ENCODE measurements at places on chromosomes 7 and 10.

- no peak for DNase-seq
Measured at GRCh38 chr10:3290550-3290949, 118.0 kb upstream of the PITRM1 start.

DNA sequence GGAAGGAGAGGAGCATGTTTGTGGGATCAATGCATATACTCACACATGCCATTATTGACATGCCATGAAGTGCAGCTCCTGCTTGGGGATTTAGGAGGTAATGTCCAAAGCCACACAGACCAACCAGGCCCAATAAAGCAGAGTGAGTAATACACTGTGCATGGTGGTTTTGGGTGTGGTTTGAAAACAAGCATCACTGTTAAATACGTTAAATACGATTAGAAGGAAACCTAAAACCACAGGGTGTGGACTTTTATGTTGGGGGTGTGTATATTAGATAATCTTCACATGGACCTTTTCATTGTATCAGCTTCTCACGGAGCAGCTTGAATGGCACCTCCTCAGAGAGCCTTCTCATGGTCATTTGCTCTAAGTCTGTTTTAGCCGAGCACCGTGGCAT, 10.4 kb upstream of the EIF3A start:
- peak; percentile 83 for DNase-seq

GRCh38 chr10:95456516-95456915, 104.7 kb downstream of the SORBS1 start:
- DNase-seq = no peak

- DNase-seq = no peak
Measured at GRCh38 chr7:90706072-90706716, 110.1 kb downstream of the CDK14 start.

- no peak for DNase-seq
Measured at GRCh38 chr10:74084955-74085354, 65.7 kb downstream of the AP3M1 start.

DNA sequence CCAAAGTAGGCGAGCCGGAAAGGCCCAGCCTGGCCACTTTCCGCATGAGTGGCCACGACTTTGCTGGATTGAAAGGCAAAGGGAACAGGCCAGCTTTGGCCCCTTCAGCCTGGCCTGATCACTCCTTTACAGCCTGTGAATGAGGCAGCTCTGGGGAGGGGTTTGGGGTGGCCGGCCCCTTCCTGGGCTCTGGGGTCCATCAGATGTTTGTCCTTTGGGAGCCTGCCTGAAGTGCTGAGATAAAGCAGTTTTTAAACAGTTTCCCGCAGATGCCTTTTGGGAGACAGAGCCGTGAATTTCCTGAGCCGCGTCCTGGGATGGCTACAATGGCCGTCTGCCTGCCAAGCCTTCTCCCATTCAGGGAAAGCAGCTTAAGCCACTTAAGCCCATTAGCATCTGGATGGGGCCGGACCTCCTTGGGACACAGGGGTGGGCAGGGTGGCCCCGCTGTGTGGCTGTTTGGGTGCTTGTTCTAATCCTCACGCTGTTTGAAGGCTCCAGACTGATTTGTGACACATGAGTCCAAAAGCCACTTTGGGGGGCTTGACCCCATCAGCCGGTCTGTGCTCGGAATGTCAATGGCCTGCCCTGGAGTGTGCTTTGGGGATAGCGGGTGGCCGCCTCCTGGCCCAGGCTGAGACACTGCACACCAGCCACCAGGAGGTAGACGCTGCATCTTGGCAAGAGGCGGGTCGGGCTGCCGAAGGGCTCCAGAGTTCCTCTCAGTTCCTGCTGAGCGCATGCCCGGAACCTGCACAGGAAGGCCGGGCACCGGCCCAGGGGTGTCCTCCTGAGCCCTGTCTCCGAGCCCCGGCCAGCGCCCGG, 38.9 kb downstream of the NKX6-2 start:
- no peak for DNase-seq

DNA sequence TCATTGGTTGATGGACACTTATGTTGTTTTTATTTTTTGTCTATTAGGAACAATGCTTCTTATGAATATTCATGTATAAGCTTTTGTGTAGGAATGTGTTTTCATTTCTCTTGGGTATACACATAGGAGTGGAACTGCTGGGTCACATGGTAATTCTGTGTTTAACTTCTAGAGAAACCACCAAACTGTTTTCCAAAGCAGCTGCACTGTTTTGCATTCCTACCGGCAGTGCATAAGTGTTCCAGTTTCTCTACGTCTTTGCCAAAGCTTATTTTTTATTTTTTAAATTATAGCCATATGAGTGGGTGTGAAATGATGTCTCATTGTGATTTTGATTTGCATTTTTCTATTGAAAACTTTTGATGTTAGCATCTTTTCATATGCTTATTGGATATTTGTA, 51.3 kb downstream of the ADK start:
- peak; percentile 23 for DNase-seq

DNA sequence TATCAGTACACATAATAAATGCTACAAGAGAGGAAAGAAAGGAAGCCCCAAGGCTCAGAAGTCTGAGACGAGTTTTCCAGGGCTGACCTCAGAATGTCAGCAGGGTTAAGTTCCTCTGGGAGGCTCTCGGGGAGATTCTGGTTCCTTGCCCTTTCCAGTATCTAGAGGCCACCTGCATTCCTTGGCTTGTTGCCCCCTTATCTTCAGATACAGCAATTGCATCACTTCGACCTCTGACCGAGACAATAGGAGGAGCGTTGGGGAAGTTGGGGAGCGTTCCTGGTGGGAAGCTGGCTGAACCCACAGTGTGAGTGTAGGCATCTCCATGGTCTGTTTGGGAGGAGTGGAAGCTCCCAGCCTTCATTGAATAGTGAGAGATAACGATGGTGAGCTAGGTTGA, 72.0 kb upstream of the MTPN start:
- DNase-seq = no peak

DNA sequence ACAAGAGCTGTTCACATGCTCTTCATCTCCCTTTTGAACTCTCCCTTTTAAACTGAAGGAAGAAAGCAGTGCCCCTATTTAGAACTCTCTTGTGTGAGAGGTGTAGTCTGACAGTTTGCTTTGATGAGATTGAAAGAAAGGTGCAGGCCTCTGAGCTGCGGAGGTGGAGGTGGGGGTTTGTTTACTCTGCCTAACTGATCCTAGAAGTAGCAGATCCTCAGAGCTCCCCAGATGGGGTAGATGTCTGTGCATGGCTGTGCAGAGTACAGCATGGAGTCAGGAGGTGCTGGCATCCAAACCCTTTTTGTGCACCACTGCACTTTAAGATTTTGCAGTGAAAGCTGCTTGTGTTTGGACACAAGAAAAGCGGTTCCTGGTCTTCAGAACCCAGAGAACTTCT, 58.3 kb downstream of the MINDY4 start:
- DNase-seq = no peak

DNA sequence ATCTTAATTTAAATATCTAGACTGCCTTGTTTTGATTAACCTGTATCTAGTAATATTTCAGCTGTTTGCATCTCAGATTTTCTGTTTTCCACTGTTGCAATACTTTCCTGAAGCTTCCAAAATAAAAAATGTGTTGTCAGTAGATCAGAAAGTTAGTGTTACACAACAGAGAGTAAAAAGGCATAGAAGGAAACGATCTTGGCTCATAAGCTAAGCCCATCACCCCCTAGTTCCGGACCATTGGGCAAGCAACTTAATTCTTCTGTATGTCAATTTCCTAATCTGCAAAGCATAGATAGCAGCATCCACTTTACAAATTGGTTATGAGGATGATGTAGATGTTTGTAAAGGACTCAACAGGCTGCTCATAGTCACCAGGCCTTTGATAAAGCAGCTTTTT, 4.4 kb downstream of the PON3 start:
- no peak for DNase-seq

DNA sequence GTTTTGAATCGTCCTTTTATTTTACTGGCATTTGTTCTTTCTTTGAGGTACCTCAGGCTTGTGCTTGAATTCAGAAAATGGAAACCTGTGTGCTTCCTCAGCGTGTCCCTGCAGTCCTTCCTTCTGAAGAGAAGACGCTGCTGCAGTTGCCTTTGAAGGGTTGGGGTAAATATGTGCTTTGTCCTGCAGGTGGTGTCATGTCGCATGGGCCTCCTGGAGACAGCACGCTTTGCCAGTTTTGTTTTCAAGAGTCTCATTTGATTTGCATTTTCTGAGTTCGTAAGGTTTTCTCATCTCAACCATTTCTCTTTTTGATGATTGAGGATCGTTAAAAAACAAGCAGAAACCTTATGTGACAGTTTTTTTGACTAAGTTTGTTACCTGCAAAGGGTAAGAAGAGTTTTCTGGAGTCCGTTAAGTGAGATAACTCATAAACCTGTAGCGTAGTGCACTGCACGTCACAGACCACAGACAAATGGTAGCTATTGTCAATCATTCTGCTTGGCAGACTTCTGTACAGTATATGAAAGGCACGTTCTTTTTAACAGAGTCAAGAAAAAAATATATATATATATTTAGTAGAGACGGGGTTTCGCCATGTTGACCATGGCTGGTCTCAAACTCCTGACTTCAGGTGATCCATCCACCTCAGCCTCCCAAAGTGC, 57.0 kb downstream of the CDC123 start:
- peak; percentile 10 for DNase-seq

- DNase-seq = no peak
Measured at GRCh38 chr10:90799172-90799571, 58.7 kb downstream of the HTR7 start.

- no peak for DNase-seq
Measured at GRCh38 chr7:50166997-50167965, 74.2 kb upstream of the ZPBP start.

DNA sequence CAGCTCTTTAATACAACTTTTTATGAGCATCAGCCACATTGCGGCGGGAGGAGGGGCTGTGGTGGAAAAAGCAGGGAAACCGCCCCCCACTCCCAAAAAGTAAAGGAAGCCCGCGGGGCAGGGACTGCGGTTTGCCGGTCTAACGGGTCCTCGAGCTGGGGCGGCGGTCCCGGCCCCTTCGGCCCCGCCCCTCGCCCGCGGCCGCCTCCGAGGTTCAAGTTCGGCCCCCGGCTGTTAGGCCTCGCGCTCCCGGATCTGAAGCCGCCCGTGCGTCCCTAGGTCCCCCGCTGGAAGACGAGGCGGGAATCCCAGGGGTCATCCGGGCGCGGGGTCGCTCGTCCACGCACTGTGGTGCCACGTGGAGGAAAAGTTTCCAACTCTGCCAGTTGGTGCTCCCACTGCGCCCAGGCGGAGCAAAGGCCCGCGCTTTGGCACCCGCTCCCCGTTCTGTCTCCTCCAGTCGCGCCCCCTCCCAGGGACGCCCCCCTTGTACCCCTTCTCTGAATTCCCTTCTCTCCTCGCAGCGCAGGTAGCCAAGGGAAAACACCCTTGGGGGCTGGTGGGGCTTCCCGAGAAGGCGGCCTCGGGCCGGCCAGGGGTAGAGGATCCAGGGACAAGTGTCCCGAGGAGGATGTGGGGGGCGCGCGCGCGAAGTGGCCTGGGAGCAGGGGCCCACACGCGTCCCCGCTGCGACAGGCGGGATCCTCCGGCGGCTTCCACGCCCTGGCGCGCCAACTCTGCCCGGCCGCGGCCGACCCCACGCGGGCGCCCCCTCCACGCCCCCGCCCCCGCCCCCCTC, 798 bp upstream of the AUTS2 start:
- DNase-seq = peak; percentile 24

GRCh38 chr7:139118234-139118804, 8.8 kb upstream of the ZC3HAV1 start:
- peak; percentile 40 for DNase-seq

- peak; percentile 94 for DNase-seq
Measured at GRCh38 chr7:82805527-82805960, 357.1 kb downstream of the PCLO start.

DNA sequence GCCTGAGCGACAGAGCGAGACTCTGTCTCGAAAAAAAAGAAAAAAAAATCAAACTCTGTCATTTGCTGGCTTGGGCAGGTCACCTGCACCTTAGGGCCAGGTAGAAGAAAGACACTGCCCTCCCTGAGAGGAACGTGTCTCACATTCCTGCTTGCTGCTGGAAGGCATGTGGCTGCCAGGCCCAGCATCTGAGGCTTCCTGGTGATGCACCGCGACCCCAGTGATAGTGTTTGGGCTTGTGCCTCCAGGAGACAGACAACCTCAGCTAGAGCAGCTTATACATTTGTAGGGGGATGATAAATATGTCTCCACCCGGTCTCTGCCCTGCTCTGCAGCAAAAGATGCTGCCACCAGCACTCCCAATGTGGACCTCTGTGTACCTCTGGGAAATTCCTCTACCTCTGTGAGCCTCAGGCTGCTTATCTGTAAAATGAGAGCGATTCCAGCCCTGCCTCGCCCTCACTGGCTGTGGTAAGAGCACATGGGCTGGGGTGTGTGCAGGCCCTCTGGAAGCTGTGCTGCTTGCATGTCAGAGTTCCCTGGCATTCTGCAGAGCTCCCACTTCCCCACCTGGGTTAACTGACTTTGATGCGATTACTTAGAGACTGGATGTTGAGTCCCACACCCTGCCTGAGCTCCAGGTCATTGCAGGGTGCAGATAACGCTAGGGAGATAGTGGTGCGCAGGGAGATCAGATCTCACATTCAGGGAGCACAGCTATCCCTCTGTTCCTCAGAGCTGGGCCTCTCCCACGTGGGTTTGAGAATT, 19.9 kb downstream of the SLC29A3 start:
- no peak for DNase-seq

GRCh38 chr7:112997831-112998230, 88.8 kb downstream of the GPR85 start:
- DNase-seq = no peak

GRCh38 chr10:6592080-6592479, 12.0 kb upstream of the PRKCQ start:
- no peak for DNase-seq

- DNase-seq = no peak
Measured at GRCh38 chr7:91137788-91138368, 126.4 kb upstream of the FZD1 start.

GRCh38 chr10:104199567-104199966, 32.6 kb downstream of the CFAP43 start:
- no peak for DNase-seq

Data from fibroblast of skin of back (primary cell).